ENCODE measurements at places on chromosomes 3 and 15.

- no peak for DNase-seq
These were observed 723.5 kb upstream of the SGO1 start for GRCh38 chr3:20909511-20909910.

DNA sequence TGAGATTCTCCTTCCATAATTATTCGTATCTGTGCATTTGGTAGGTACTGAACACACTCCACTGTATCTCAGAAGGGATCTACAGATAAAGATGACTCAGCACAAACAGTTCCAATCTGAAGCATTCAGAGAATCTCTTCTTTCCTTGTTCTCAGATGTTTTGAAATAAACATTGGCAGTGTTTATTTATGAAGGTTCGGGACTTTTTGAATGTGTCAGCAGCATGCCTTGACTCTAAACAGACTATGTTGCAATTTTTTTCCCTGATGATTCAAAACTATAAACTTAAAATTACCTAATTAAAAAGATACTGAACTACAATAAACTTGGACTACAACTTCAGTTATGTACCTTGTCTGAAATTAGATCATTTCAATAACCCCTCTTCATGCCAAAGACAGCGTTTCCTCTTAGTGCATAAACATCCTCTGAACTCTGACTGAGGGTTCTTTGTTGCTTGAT, 612.9 kb upstream of the TBL1XR1 start:
- DNase-seq: peak; percentile 60

- DNase-seq: no peak
These were observed 33.6 kb downstream of the NEK10 start for GRCh38 chr3:27335571-27335970.

DNA sequence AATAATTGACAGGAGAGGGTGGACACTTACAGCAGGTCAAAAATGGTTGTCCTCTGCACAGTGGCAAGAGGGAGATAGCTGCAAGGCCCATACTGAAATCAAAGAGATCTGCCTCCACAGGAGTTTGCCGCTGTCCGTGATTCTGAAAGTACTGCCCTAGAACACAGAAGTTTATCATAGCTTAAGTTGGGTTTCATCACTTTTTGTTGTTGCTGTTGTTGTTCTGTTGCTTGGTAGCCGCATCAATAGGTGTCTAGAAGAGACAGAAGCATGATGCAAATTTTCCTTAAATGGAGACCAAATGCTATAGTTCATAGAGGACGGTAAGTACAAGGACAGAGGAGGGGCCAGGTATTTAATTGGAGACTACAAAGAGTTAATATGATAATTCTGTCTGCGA, 120.0 kb upstream of the MRPL3 start:
- DNase-seq: no peak

DNA sequence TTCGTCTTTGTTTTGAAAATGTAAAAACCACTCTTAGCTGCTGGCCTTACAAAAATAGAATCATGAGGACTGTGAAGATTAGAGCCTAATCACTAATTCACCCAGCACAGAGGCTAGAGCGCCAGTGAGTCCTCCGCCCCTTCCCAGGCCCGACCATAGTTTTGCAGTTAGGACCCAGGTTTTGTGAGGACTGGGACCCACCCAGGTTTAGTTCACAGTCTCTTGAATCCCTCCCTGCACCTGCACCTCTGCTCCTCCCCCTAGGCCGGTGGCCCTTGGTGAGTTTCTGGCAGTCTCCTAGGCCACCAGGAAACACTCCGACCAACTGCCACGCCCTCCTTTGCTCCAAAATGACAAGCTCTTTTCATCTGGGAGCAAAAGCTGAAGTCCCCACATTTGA, 136.0 kb upstream of the CCDC54 start:
- no peak for DNase-seq

Data from NCI-H460 (cell line).